ENCODE measurements at places on chromosomes 16 and 17.

DNA sequence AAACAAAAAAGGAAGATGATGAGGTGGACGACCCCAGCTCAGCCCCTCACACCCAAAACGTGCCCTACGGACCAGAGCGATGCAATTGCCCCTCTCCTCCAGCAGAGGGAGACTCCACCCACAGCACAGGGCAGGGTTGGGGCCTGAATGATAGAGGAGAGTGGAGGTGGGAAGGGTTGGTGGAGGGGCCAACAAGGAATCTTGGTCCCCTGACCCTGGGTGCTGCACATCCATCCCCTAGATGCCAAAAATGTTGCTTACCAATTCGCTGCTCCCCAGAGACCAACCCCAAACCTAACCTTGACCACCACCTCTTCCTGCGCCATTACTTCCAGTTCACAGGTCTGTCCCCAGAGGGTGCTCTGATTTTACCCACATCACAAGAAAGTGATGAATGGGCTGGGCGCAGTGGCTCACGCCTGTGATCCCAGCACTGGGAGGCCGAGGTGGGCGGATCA is 12.9 kb downstream of the P2RX5 start:
- DNase-seq = peak; percentile 81

GRCh38 chr16:75010427-75010826 is 11.6 kb downstream of the ZNRF1 start:
- no peak for DNase-seq

DNA sequence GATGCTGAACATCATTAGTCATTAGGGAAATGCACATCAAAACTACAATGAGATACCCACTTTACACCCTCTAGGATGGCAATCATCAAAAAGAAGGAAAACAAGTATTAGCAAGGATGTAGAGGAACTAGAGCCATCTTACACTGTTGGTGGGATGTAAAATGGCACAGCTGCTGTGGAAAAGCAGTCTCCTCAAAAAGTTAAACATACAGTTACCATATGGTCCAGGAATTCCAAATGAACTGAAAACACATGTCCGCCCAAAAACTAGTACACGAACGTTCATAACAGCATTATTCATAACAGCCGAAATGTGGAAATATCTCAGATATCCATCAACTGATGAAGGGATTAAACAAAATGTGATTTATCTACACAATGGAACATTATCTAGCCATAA is 7.0 kb downstream of the FBF1 start:
- DNase-seq = no peak

- no peak for DNase-seq
Measured at GRCh38 chr17:78709119-78709681, 72.9 kb downstream of the CYTH1 start.

- DNase-seq = peak; percentile 58
Measured at GRCh38 chr17:14605267-14605599, 304.4 kb downstream of the HS3ST3B1 start.

GRCh38 chr17:80339118-80339517 is 75.8 kb upstream of the ENDOV start:
- no peak for DNase-seq

GRCh38 chr16:641326-642188 is at the start of gene MCRIP2:
TSS of gene MCRIP2 (plus strand) at chr16:641828. CDS start at chr16:641992, 164 bp downstream.
- peak; percentile 91 for DNase-seq

GRCh38 chr17:50898369-50899004 is 32.3 kb upstream of the TOB1 start:
- no peak for DNase-seq

GRCh38 chr16:2663553-2664546 is 18.5 kb upstream of the KCTD5 start:
- peak; percentile 72 for DNase-seq

- DNase-seq = no peak
Measured at GRCh38 chr16:81179219-81179618, 59.3 kb upstream of the BCO1 start.

- peak; percentile 95 for DNase-seq
Measured at GRCh38 chr17:82273327-82274133, at the start of gene CSNK1D. TSS of gene CSNK1D (minus strand) at chr17:82273700. CDS start at chr17:82273381, 319 bp downstream.

DNA sequence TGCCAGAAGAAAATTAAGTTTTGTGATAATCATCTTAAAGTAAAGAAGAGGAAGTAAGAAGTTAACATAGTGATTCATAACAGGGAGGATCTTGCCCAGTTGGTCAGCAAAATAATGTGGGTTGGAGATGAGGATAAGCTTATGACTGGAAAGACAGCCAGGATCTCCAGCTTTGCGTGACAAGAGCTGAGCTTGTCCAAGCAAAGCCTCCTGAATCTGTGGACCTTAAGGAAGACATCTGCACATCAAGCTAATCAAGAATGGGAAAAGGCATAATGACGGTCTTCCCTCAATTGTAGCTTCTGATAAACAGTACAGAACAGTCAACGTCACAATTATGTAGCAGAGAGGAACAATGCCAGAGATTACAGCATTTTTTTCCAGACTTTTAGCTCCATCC is 744.7 kb upstream of the GOT2 start:
- DNase-seq = no peak

- DNase-seq = no peak
Measured at GRCh38 chr17:46176975-46177374, 16.3 kb downstream of the KANSL1 start.

GRCh38 chr17:70344386-70345060 is 175.2 kb downstream of the KCNJ2 start:
- DNase-seq = peak; percentile 2

Measured in hematopoietic multipotent progenitor cell treated with erythropoietin and hydrocortisone succinate and interleukin-3 and kit ligand, for 6 days (in vitro differentiated cells).